Substantia nigra (tissue), 51 donors: ENCODE measurements at places on chromosomes 11 and 22.

DNA sequence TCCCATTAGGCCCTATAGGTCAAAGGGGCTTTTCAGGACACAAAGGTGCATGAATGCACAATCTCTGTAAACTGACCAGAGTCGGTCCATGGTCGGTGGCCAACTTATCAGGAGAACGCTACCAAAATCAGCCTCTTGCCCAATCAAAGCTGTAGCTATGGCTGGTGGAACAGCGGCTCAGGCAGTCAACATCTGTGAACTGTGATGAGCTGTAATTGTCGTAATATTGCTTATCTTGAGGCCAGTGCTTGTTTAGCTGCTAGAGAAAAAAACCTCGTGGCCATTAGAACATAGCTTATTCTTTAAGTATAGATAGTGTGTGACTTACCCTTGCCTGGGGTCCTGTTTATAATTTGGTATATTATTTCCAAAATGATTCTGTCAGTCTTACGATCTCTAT, 14.4 kb upstream of the CHST1 start:
- DNase-seq: no peak

DNA sequence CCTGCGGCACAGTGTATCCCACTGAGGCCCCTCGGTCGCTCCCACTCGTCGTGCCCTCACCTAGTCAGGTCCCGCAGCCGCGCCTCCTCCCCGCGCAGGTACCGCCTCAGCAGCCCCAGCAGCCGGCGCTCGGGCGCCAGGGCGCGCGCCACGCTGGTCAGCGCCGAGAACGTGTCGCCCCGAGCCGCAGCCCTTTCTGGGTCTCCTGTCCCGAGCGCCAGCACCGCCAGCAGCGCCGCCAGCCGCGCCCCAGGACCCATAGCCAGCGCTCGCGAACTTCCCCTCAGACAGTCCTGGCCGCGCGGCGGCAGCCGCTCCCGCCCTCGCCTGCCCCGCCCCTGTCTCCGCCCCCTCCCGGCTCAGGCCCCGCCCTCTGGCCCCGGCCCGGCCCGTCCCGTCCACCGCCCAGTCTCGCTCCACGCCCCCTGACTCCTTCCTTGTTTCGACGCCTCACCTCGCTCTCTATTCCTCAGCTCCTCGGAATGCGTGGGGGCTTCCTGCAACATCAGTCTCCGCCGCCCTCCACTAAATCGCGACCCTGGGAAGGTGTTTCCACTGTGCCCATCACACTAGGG, at the start of gene P4HA3:
Gene P4HA3 (minus strand): TSS at position 289 of the 575 bp plus-strand sequence. CDS start 29 bp downstream, at position 260.
- DNase-seq: no peak

- no peak for DNase-seq
These were observed 42.9 kb upstream of the NFAM1 start for GRCh38 chr22:42475122-42475521.

- no peak for DNase-seq
These were observed 12.6 kb downstream of the SULT4A1 start for GRCh38 chr22:43849731-43850130.

- no peak for DNase-seq
These were observed 142.9 kb downstream of the SNX19 start for GRCh38 chr11:130773244-130773820.

- DNase-seq: no peak
These were observed 40.5 kb downstream of the DUSP8 start for GRCh38 chr11:1531449-1532013.

DNA sequence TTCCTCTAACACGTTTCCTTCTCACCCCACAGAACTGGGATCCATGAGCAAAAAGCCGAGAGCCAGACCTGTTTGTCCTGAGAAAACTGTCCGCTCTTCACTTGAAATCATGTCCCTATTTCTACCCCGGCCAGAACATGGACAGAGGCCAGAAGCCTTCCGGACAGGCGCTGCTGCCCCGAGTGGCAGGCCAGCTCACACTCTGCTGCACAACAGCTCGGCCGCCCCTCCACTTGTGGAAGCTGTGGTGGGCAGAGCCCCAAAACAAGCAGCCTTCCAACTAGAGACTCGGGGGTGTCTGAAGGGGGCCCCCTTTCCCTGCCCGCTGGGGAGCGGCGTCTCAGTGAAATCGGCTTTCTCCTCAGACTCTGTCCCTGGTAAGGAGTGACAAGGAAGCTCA, 24.0 kb downstream of the CD5 start:
- no peak for DNase-seq

- no peak for DNase-seq
These were observed 91.0 kb downstream of the KCNQ1 start for GRCh38 chr11:2535673-2536439.

GRCh38 chr11:83725728-83726127, 439.6 kb upstream of the CCDC90B start:
- DNase-seq: no peak

- DNase-seq: no peak
These were observed 1134.8 kb downstream of the BRD1 start for GRCh38 chr22:48692734-48693376.

DNA sequence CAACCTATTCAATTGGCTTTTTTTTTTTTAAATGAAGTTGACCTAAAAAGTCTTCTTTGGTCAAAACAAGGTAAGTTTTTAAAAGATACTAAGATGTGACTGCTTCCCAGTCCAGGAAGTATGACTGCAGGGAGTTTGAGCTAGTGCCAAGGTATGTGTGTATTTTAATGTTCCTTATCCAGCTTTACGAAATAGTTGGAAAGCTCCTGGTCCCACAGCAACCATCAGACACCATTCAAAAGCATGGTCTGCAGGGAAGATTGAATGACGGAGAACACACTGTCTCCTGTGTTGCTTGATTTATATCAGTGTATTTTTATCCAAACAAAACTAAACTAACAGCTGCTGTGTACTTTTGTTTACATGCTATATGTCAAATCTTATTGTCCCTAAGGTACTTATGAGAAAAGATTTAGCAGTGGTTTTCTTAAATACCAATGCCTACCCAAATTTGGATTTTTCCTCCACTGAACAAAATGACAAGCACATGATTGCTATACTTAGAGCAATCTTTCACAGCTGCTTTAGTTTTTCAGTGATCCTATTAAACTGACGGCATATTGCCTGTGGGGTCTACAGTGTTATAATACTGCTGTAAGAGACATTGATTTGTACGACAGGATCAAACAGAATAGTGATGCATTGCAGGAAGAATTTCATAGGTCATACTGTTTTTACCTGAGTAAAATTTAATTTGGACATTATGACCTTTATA, 122.9 kb downstream of the DCDC1 start:
- DNase-seq: no peak

- DNase-seq: no peak
These were observed 29.8 kb downstream of the TBC1D22A start for GRCh38 chr22:46792061-46792796.

DNA sequence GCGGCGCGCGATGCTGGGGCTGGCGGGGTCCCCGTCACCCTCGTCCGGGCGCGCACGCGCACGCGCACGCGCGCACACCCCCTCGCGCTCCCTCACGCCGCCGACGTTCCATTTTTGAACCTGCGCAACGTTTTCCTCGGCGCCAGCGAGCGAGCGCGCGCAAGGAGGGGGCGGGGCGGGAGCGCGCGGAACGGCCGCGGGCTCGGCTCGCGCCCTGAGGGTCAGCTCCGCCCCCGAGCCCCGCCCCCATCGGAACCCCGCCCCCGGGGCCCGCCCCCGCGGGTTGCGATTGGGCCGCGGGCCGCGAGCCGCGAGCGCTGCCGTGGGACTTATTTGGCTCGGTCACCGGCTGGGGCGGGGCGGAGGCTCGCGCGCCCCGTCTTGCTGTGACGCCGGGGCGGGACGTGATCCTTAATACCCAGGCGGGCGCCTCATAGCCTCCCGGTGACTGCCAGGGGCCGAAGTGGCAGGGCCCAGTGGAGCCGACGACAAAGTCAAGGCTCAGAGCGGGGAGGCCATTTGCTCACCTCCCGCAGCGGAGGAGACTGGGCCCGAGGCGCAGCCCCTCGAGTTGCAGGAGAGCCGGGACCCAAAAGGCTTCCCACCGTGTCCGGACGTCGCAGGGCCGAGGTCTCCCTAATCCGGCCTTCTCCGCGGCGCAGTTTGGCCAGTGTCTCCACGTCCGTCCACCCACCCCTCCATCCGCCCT, at the start of gene CBX7:
Gene CBX7 (minus strand): TSS at position 170 of the 709 bp plus-strand sequence. CDS start 236 bp downstream, outside the sequence.
- DNase-seq: peak; percentile 90

DNA sequence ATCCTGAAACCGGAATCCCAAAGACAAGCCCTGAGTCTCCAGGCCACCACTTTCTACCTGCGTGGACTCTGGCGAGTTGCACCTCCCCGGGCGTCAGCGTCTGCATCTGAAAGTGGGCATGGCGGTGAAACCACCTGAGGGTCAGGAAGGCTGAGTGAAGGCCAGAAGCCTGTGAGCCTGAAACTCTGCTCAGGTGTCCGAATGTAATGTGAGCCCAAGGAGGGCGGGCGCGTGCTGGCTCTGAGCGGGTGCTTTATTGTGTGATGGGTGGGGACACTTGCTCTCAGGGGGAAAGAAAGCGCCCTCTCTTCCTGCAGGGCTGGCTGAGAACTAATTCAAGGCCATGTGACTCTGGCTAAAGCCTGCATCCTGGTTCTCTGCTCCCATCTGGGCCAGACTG, 135.6 kb downstream of the ST3GAL4 start:
- DNase-seq: no peak

DNA sequence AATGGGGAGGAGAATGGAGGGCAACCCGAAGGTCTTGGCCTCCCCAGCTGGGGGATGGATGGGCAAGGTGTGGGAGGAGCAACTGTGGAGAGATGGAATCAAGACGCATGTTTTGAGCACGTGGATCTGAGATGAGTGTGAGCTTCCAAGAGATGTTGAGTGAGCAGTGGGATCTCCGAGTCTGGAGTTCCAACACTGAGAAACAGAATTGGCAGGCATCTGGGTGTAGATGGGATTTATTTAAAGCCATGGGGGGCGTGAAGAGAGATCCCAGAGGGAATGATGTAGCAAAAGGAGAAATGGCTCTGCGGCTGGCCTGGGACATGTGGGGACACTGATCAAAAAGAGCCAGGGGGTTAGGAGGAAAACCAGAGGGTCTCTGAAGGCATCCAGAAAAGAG, 95.6 kb downstream of the KIAA1671 start:
- no peak for DNase-seq

DNA sequence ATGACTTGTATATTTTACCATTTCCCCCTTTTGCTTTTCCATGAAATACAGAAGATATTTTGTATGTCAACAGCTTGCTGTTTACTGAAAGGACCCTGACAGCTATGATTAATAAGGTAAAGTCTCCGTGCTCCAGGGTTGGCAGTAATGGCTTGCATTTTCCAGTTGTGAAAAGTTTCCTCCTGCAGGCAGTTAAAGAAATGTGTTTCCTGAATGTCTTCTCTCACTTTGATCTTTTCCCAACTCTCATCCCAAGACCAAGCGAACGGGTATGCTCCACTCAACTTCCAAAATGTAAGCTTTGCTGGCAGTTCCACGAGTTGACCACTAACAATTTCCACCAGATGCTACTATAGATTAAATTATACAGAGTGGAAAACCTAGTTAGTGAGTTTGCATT, 8.9 kb downstream of the FIBIN start:
- DNase-seq: no peak

GRCh38 chr11:3161720-3162409, 3.2 kb downstream of the OSBPL5 start:
- DNase-seq: no peak

GRCh38 chr22:33983558-33983957, 63.3 kb upstream of the LARGE1 start:
- DNase-seq: no peak

- DNase-seq: no peak
These were observed 1.7 kb upstream of the RTN4RL2 start for GRCh38 chr11:57458410-57459163.
